ENCODE measurements at places on chromosomes 5 and 9.

DNA sequence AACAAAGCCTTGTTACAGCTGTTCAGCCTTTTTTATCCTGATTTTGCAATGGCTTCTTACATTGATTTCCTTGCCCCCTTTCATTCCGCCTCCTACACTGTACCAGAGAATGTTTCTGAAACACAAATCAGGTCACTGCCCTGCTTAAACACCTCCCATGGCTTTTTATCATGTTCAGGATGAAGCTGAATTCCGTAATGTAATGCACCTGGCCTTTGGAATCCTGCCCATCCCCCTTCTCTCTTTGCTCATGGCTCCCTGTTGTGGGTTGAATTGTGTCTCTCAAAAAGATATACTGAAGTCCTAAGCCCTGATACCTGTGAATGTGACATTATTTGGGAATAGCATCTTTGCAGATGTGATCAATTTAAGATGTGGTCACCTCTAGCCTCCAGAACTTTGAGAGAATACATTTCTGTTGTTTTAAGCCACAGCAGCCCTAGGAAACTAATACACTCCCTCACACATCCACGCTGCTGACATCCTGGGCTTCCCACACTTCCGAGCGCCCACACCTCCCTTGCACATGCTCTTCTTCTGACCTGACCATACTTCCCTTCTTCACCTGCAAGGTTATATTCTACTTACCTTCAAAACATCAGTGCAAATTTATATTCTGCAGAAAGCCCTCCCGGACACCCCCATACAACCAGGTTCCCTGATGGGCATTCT is 101.2 kb downstream of the DNAH5 start:
- no peak for DNase-seq

- no peak for DNase-seq
Observed at GRCh38 chr5:56088967-56089829, 94.4 kb upstream of the IL6ST start.

GRCh38 chr5:151192626-151193025 is 31.3 kb downstream of the CCDC69 start:
- DNase-seq: no peak

DNA sequence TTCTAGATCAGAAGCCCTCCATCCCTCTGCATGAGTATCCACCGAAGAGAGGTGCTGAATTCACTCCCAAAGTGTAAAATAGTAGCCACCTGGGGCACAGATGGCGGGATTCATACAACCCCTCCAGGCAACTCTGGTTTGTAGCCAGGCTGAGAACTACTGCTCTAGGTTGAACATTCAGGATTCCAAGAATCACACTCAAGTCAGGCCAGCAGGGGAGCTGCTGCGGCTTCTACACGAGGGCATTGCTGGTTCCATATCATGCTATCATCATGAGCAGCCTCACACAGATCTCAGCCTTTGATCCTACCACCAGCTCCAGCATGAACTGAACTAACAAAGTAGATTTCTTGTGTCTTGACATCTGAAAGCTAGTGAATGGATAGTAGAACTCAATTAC is 367.9 kb downstream of the DIRAS2 start:
- DNase-seq: no peak

- DNase-seq: no peak
Observed at GRCh38 chr9:131844745-131845118, 104.9 kb upstream of the RAPGEF1 start.

DNA sequence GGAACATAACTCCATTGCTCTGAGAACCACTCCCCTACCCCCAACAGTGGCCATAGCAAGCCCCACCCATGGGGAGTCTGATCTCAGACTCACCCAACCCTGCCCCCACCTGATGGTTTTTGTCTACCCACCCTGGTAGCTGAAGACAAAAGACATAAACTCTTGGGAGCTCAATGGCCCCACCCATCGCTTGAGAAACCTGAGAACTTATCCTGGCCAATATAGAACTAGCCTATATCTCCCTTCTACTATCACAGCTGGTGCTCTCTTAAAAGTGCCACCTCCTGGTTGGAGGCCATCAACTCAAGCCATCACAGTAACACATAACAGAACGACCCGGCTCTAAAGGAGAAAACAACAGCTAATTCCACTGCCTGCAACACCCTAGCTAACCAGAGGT is 47.9 kb upstream of the SNAPC3 start:
- no peak for DNase-seq

DNA sequence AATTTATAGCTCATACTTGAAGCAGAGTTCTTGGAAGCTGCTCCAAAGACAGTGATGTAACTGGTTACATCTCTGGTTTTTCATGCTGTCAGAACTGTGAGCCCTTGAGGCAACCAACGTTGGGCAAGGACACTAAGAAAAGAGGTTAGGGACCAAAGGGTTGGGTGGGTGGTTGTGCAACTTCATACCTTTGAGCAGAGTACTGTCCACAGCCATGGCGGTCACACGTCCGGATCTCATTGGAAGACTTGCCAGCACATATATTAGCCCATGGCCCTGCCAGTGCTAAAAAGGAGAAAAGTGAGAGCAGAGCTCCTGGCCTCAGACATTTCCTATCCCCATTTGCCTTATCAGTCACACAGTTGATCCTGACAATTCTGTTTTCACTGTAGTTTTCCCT is 2.1 kb downstream of the LECT2 start:
- DNase-seq: no peak

GRCh38 chr5:89313804-89314588 is 431.0 kb upstream of the MEF2C start:
- no peak for DNase-seq

- DNase-seq: no peak
Observed at GRCh38 chr9:91978740-91979414, 28.8 kb upstream of the ROR2 start.

DNA sequence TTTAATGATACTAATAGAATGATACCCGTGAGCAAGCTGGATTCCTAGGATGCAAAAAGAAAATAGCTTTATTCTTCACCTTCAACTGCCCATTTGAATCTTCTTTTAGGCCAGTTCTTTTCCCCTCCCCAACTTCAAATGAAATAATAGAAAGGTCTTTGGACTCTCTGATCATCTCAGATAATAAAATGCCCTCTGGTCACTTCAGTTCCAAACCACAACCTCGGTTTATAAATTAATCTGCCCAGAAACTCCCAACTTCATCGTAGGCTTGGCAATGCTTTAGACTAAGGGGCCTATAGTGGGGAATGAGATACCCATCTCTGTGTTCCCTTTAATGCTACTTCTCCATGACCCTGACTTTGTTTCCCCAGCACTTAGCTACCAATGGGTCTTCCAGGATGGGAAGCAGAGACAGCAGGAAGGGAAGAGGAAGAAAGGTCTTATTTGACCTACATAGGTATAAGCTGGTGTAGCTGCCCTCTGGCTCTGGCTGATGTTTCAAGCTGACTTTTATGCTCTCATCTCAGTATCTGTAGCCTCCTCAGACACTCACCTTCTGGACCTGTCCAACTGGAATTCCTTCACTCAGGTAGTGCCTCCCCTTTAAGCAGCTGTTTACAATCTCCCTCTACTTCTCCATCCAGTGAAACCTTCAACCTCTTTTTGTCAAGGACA is 47.2 kb upstream of the RAD23B start:
- DNase-seq: no peak

- DNase-seq: no peak
Observed at GRCh38 chr9:86978922-86979474, 31.7 kb upstream of the GAS1 start.

DNA sequence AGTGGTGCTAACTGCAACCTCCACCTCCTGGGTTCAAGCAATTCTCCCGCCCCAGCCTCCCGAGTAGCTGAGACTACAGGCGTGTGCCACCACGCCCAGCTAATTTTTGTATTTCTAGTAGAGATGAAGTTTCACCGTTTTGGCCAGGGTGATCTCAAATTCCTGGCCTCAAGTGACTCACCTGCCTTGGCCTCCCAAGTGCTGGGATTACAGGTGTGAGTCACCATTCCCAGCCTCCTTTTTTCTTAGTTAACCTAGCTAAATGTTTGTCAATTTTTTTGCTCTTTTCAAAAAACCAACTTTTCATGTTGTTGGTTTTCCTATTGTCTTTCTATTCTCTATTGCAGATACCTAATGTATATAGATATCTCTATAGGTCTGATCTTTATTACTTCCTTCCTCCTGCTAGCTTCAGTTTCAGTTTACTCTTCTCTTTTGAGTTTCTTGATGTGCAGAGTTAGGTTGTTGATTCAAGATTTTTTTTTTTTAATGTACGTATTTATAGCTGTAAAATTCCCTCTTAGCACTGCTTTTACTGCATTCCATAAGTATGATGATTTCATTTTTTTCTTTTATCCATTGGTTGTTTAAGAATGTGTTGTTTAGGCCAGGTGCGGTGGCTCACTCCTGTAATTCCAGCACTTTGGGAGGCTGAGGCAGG is 32.9 kb downstream of the FGD3 start:
- DNase-seq: no peak

DNA sequence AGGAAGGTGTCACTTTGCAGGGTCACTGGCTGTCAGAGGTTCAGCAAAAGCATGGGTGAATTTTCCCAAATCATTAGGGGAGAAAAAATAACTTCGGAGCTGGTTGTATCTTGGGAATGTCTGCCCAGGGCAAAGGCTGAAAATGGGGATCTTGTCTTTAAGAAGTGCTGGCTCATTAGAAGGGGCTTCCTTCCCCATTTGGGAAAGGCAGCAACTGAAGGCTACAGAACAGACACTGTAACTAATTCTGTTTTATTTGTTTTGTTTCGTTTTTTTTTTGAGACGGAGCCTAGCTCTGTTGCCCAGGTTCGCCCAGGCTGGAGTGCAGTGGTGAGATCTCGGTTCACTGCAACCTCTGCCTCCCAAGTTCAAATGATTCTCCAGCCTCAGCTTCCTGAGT is 70.3 kb upstream of the PCA3 start:
- DNase-seq: no peak

- DNase-seq: no peak
Observed at GRCh38 chr5:181218795-181219124, 4.3 kb upstream of the TRIM41 start.

DNA sequence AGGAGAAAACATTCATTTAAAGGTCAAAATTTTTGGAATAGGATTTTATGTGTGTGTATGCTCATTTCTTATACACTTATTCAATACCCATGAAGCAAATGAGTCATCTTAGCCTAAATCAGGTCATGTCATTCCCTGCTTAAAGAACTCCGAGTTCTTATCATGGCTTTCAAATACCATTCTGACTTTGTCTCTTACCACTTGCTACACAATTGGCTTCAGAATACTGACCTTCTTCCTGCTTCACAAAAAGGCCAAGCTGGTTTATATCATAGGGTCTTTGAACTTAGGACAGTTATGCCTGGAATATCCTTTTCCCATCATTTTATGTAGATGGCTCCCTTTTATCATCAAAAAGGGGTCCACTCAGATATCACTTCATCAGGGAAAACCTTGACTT is 652.2 kb upstream of the WWC1 start:
- DNase-seq: no peak

Data from NCI-H1092 (cell line).